A549 treated with RU486 at 1 μM for 4 hours (cell line): ENCODE measurements at places on chromosomes 2 and 18. TPM values are rescaled to one million over a fixed set of nuclear protein-coding genes. Genes with fewer than 3 reads are reported as not detected.

Gene TEKT4
- total RNA-seq, result not detected in 5 replicates

Gene GBX2
- 3.2 to 3.6 TPM (median 3.3 TPM) in 5 replicates for total RNA-seq

Gene IGFBP5
- 0.14 to 0.32 TPM (median 0.29 TPM) in 5 replicates for total RNA-seq

Gene OTOF
- total RNA-seq, result 0.05 to 0.13 TPM (median 0.07 TPM) in 4 of 5 replicates, not detected in the other

Gene DPYSL5
- 3.2 to 8.0 TPM (median 4.0 TPM) in 5 replicates for total RNA-seq

Gene GAD1
- 0.39 to 0.63 TPM (median 0.42 TPM) in 5 replicates for total RNA-seq

Gene NFE2L2
- total RNA-seq, result 51.1 to 64.4 TPM (median 60.7 TPM) in 5 replicates

Gene GPR39
- 9.9 to 10.4 TPM (median 10.4 TPM) in 5 replicates for total RNA-seq

Gene SPC25
- 9.7 to 21.8 TPM (median 19.9 TPM) in 5 replicates for total RNA-seq

Gene TMEM37
- total RNA-seq, result 1.5 to 2.7 TPM (median 2.2 TPM) in 5 replicates

Gene DPP10
- total RNA-seq, result not detected in 5 replicates

Gene DLX2
- 0.23 to 0.75 TPM (median 0.59 TPM) in 5 replicates for total RNA-seq

Gene FOXI3
- total RNA-seq, result not detected in 5 replicates

Gene SELENOI
- 11.8 to 21.5 TPM (median 21.0 TPM) in 5 replicates for total RNA-seq

Gene NEDD4L
- 29.6 to 34.9 TPM (median 33.9 TPM) in 5 replicates for total RNA-seq

Gene DUSP19
- 0.17 to 0.87 TPM (median 0.45 TPM) in 5 replicates for total RNA-seq

Gene GATA6
- 2.0 to 2.9 TPM (median 2.6 TPM) in 5 replicates for total RNA-seq

Gene CFAP65
- 0.05 to 0.32 TPM (median 0.16 TPM) in 5 replicates for total RNA-seq

Gene ODC1
- total RNA-seq, result 133 to 156 TPM (median 144 TPM) in 5 replicates

Gene TSPYL6
- not detected in 5 replicates for total RNA-seq

Gene CPO
- not detected in 5 replicates for total RNA-seq
